Motor neuron (in vitro differentiated cells): ENCODE measurements at places on chromosomes 5 and 9. TPM values are rescaled to one million over a fixed set of nuclear protein-coding genes. Genes with fewer than 3 reads are reported as not detected.

The PCDHGB6 gene
- total RNA-seq = 42.9 and 46.7 TPM in 2 replicates

The GRXCR2 gene
- 0.24 and 0.33 TPM in 2 replicates for total RNA-seq

The TYRP1 gene
- total RNA-seq = 0.63 and 1.5 TPM in 2 replicates

The PDE6A gene
- 0.26 and 0.56 TPM in 2 replicates for total RNA-seq

The PSD2 gene
- total RNA-seq = not detected in 2 replicates

The FOXD4L4 gene
- total RNA-seq = 0.65 and 1.1 TPM in 2 replicates

The ZER1 gene
- total RNA-seq = 22.9 and 25.4 TPM in 2 replicates

The LCN6 gene
- not detected in 2 replicates for total RNA-seq

The SLC6A3 gene
- 0.05 and 0.06 TPM in 2 replicates for total RNA-seq
